HFFc6 (cell line): ENCODE measurements at places on chromosomes 1 and 21.

DNA sequence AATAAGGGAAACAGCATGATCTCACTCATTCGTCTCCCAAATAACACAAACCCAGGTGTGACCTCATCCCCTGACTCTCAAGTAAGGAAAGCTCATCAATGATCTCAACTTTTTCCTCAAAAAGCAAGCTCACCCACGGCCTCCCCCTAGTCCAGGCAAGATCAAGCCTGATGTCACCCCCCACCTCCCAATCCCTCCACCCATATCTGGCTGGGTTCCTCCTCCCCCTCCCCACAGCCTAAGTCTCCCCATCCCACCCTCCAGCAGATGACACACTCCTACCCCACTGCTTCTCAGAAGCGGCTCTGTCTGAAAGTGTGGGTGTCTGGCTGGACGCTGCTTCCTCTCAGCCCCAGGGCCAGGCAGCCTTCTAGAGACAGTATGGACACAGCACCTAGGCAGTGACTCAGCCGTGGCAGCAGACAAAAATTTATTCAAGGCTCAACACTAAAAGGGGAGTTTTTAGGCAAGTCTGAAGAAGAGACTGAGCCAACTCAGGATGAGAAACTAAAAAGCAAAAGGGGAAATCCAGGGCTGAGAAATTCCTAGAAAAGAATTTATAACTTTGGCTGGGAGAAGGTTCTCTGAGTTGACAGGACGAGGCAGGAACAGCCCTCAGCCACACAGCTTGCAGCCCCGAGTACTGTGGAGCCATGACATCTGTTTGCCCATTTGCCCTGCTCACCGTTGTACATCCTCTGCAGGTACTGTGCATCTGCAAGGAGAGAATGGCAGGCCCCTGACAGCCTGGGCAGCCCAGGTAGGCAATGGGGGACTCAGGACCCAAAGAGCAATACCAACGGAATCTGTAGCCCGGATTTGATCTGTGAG, 81.6 kb upstream of the LRRC8D start:
- peak; percentile 53 for DNase-seq

- DNase-seq: no peak
These were observed 44.8 kb upstream of the TADA1 start for GRCh38 chr1:166920561-166921475.

DNA sequence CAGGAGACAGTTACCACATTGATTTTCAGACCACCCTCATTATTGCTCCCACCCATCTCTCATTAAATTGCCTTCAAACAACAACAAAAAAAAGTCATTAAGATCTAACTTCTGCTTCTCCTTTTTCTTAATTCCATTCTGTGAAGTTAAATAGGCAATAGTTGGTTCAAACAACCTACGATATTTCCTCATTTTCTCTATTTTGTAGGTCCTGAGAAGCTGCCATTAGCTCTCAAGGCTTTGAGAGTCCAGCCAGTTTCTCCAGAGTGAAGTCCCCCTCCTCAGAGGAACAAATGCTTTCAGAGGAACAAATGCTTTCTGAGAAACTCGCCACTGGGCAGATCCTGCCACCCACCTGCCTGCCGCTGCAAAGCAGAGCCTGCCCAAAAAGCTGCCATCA, 125.6 kb downstream of the ETS2 start:
- no peak for DNase-seq

DNA sequence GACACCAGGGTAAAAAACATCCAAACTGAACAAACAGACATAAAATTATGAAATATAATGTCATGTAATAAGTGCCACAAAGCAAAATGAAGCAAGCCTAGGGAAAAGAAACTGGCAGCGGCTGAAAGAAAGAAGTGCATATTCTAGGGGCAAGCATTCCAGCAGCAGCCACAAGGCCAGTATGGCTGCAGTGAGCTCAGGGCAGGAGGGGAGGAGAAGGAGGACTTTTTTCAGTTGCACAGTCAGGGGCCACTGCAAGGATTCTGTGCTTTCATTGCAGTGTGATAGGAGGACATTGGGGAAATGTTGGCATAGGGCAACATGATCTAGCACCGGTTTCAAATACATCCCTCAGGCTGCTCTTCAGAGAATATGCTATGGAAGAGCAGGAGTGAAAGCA, 263.8 kb downstream of the NEGR1 start:
- DNase-seq: no peak

DNA sequence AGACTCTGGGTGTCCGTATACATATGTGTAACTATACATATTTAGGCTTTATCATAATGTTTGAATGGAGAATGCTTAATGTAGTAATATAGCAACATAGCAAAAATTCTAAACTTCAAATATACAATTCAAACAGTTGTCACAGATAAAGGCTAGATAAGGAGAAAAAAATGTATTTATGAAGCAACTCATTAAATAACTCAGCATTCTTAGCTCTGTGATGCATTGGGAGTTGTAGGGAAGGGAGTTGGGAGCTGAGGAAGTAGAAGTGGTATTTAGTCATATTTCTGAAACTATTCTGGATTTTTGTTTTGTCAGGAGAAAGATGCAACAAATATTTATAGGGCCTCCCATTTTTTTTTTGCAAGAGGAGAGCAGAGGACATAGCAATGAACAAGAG, 197.8 kb downstream of the PBX1 start:
- peak; percentile 28 for DNase-seq

GRCh38 chr1:207897188-207897587, 13.7 kb downstream of the CD34 start:
- no peak for DNase-seq

DNA sequence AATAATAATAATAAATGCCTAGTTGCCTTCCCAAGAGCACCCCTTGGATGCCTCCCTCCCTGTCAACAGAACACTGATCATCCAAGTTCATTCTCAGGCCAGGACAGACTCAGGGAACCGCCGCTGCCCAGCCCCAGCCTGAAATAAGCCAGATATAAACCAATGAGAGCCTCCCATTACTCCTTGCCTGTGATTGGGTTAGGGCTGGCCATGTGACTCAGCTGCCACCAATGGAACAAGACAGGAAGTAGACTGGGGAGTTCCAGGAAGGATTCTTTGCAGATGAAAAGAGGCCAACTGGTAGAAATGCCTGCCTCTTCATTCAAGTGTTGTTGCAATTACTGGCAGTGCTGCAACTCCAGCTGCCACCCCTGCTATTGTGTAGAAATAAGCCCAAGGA, 146.4 kb upstream of the TIAM1 start:
- DNase-seq: no peak
